ENCODE measurements at places on chromosomes 4 and X. TPM values are rescaled to one million over a fixed set of nuclear protein-coding genes. Genes with fewer than 3 reads are reported as not detected.

Gene NLGN3
- 0.50 TPM for polyA plus RNA-seq

Gene ZMAT1
- polyA plus RNA-seq, result 0.81 TPM

GRCh38 chr4:110165382-110166286 is 32.8 kb downstream of the ELOVL6 start:
- DNase-seq, result no peak

DNA sequence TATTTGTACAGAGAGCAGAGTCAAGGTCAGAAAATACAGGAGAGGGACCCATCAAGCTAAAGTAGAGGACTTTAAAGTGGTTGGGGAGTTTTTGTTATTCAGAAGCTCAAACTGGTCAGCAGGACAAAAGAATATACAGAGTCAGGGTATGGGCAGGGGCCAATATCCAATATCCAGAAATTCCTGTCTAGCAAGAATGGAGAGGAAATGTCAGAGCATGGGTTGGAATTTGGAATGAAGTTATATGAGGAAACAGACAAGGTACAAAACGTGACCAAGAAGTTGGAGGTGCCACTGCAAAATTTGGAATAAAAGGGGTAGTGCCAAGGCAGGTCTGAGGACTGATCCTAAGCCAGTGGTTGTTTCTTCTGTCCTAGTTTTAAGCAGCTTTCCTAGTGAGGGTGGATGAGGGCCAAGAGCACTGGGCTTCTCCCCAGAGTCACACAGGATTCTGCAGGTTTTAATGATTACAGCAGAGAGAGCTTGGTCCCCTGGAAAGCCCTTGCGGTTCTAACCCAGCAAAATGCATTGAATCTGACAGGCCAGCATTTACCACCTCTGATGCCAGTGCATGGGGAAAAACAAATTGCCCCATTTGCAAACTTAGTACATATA is 304.7 kb upstream of the FTHL17 start:
- peak; percentile 5 for DNase-seq

- no peak for DNase-seq
Measured at GRCh38 chr4:71713611-71714203, 70.2 kb downstream of the GC start.

GRCh38 chrX:80489166-80489565 is 68.9 kb downstream of the TENT5D start:
- DNase-seq, result no peak

Gene FAM47A
- polyA plus RNA-seq, result not detected

Gene DAPP1
- 1.6 TPM for polyA plus RNA-seq

DNA sequence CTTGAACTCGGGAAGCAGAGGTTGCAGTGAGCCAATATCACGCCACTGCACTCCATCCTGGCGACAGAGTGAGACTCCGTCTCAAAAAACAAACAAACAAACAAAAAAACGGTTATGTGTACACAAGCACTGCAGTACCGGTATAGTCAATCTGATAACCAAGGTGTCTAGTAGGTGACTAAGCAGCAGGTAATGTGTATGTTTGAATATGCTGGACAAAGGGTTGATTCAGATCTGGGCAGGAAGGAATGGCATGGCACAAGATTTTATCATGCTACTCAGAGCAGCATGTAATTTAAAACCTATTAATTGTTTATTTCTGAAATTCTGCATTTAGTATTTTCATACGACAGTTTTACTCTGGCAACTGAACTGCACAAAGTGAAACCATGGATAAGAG is 41.7 kb downstream of the MAGEC1 start:
- DNase-seq, result no peak

Gene SMIM10
- 13.1 TPM for polyA plus RNA-seq

- no peak for DNase-seq
Measured at GRCh38 chr4:55127521-55127920, 2.1 kb upstream of the KDR start.

Gene SH3TC1
- 12.0 TPM for polyA plus RNA-seq

Gene DKK2
- not detected for polyA plus RNA-seq

Gene DMRTC1B
- polyA plus RNA-seq, result 2.9 TPM

DNA sequence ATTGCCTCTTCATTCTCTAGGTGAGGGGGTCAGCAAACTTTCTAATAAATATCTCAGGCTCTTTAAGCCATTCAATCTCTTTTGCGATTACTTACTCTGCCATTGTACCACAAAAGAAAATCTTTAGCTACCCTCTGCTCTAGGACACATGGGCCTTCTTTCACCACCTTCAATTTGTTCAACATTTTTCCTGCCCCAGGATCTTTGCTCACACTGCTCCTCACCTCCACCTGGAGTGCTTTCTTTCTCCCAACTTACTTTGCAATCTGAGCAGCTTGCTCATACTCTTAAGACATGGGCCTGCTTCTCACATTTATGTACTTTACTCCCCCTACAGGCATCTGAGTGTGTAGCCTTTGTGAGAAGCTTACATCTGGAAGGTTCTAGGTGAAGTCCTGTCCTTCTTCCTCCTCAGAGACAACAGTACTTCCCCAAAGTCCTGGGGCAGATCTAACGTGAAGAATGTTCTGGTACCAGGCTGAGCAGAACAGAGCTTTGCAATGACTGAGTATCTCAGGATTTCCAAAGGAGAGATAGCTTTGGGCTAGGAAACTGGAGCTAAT is 55.0 kb upstream of the PRDM5 start:
- DNase-seq, result peak; percentile 48

GRCh38 chrX:53116101-53116500 is 22.2 kb downstream of the KANTR start:
- peak; percentile 69 for DNase-seq

DNA sequence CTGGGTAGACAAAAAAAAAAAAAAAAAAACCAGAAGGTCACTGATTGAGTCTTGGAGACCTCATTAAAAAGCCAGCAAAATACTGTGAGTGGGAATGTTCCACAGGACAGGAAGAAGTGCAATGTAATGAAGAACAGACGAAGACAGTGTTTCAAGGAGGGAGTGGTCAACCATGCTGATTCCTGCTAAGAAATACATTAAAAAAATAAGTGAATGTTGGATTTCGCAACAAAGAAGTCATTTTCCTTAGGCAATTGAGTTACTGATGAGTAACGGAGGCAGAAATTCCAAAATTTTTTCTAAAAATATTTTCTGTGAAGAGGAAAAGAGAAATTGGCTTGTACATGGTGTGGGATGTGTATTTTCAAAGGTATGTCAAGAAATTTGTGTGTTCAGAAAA is 94.3 kb upstream of the FAM47B start:
- no peak for DNase-seq

Gene PABPC5
- polyA plus RNA-seq, result 0.58 TPM

GRCh38 chrX:100373673-100374072 is 36.4 kb downstream of the PCDH19 start:
- no peak for DNase-seq

Gene SLC9B1
- polyA plus RNA-seq, result not detected

Gene NR0B1
- polyA plus RNA-seq, result not detected

Data from stomach (tissue), 19 donors.